ENCODE measurements at places on chromosomes 3 and 15.

- no peak for DNase-seq
Measured at GRCh38 chr3:106703524-106703923, 673.7 kb upstream of the CCDC54 start.

DNA sequence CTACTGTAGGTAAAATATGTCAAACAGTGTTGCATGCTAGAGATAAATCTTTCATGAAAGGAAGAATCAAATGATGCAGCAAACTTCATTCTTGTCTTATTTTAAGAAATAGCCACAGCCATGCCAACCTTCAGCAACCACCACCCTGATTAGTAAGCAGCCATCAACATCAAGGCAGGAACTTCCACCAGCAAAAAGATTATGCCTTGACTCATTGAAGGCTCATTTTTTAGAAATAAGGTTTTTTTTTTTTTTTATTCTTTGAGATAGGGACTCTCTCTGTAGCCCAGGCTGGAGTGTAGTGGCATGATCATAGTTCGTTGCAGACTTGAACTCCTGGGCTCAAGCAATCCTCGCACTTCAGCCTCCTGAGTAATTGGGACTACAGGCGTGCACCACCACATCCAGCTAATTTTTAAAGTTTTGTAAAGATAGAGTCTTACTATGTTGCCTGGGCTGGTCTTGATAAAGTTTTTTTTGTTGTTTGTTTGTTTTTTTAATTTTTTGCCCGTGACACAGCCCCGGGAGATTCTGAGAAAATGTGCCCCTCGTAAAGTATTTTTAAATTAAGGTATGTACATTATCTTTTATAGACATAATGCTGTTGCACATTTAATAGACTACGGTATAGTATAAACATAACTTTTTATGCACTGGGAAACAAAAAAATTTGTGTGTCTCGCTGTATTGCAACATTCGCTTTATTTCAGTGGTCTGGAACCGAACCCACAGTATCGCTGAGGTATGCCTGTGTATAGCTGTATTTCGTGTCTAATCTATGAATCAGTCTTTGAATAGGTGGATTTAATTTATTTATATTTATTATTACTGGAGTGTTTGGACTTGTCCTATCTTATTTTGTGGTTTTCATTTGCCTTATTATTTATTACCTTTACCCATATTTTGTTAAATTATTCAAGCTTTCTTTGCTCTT is 23.3 kb downstream of the SNRK start:
- no peak for DNase-seq

GRCh38 chr3:49699281-49699979 is 10.1 kb downstream of the RNF123 start:
- DNase-seq = no peak

- no peak for DNase-seq
Measured at GRCh38 chr3:56323986-56324420, 144.3 kb downstream of the ERC2 start.

Measured in activated CD8-positive, alpha-beta memory T cell treated with anti-CD3 and anti-CD28 coated beads for 1 hour (primary cell).